ENCODE measurements at places on chromosomes 11 and 22.
A peak's percentile ranks its signal among the peaks of the same experiment; 100 is the strongest.

DNA sequence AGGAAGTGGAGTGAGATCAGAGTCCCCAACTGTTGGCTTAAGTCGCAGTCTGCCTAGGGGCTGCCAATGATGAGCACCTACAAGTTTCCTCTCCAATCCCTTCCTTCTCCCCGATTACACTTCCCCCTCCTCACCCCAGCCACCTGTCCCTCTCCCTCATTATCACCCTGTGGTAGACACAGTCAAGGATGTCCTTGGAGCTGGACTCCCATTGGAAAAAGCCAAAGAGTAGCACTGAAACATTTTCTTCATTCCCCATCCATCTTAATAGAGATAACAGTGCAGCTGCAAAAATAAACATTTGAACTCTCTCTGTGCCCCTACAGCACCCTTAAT is 146.2 kb downstream of the DBX1 start:
- no peak for DNase-seq

DNA sequence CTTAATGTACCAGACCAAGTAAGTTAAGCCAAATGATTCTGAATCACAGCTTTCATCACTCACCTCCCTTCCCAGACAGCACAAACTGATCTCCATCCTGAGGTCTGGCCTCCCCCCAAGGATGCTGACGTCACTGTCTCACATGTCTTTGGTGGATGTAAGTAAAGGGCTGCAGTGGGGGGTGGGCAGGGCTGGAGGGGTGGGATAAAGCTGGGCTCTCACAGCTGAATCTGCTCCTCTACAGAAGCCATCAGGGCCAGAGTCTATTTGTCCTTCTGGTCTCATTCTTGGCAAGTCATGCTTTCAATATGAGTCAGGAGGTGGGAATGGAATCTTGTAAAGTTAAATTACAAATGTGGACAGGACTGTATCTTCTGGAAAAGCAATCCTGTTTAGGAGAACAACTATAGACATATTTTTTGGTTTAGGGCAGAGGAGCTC is 32.7 kb downstream of the P4HA3 start:
- DNase-seq, result no peak

- DNase-seq, result no peak
Measured at GRCh38 chr11:19853920-19854319, 141.3 kb downstream of the NAV2 start.

DNA sequence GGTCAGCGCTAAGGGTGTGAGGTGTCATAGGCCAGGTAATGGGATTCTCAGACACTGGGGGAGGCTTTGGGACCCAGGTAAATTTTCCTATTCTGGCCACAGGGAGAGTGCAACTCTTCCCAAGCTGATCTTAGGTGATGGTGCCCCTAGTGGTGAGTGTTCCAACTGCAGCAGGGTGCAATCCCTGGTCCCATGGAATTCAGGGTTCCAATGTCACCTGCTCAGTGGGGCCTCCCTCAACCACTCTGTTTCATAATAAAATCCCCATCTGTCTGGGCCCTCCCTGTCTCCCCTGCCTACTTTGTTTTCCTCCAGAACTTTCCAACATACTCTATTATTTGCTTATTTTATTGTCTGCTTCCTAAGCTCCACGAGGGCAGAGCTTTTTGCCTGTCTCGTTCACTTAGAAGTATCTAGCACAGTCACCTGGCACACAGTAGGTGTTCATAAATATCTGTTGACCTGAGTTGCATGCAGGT is 2.9 kb upstream of the SGSM1 start:
- DNase-seq, result peak; percentile 49

DNA sequence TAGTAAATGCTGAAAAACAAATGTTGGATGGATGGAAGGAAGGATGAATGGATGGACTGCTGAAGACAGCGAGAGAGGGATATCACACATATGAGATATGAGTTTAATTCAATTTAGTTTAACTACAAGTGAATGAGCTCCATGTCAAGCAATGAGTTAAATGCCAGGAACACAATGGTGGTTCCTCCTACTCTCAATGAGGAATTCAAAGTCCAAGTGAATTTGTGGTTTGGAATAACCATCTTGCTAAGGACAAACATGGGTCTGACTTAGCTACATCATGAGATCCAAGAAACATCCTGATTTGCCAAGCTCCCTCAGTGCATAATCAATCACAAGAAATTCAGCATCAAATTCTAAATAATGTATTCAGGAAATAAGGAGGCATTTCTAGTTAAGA is 26.1 kb upstream of the PPP2R1B start:
- DNase-seq, result no peak

GRCh38 chr11:61742391-61742790 is 10.0 kb upstream of the MYRF start:
- DNase-seq, result no peak

DNA sequence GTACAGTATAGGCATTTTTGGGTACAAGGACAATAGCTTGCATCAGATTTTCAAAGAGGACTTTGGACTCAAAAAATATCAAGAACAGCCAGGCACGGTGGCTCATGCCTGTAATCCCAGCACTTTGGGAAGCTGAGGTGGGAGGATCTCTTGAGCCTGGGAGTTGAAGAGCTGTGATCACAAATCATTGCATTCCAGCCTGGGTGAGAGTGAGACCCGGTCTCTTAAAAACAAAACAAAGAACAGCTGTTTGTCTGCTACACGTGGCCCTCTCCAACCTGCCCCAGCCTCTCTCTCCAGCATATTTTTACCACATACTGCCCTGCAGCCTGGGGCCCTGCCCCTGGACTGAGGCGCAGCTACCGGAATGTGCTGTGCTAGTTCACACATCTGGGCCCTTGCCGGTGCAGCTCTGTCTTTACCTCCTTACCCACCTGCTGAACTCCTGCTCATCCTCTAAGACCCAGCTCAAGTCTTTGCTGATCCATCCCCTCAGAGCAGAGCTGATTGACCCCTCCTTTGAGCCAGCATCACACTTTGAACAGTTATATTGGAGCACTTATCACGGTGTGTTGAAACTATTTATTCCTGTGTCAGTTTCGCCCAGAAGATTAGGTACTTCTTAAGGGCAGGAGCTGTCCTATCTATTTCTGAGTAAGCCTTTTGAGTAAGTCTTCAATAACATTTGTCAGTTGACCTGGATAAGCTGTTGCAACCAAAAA is 29.4 kb downstream of the GRIK4 start:
- DNase-seq, result no peak

GRCh38 chr11:99676292-99676691 is 655.5 kb downstream of the CNTN5 start:
- no peak for DNase-seq

DNA sequence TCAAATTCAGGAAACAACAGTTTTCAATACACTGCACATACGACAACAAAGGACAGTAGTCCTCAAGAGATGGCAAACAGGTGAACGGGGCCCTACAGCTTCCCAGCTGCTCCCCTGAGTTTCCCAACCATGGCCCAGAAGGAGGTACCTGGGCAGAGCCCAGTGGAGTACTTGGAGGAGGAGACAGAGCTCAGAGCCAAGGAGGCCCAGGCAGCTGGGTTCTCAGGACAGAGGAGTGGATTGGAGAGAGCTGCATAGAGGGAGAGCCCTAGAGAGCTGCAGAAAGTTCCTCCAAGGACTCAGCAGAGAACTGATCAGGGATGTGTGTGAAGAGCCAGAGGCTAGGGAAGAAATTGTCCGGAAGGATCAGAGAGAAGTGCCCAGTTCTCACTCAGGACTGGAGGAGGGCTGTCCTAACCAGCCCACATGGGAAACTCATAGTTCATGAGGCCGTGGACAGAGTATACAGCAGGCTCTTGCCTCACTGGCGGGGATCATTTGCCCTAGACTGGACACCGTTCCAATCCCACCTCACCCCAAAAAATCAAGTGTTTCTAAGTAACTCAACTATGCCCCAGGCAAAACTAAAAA is 7.6 kb upstream of the ASCL2 start:
- no peak for DNase-seq

- no peak for DNase-seq
Measured at GRCh38 chr22:18968011-18968749, 32.1 kb upstream of the PRODH start.

GRCh38 chr11:133904818-133905515 is 51.8 kb downstream of the IGSF9B start:
- no peak for DNase-seq
